Retina (tissue), 1 donor: ENCODE measurements at places on chromosomes 1 and 21.

DNA sequence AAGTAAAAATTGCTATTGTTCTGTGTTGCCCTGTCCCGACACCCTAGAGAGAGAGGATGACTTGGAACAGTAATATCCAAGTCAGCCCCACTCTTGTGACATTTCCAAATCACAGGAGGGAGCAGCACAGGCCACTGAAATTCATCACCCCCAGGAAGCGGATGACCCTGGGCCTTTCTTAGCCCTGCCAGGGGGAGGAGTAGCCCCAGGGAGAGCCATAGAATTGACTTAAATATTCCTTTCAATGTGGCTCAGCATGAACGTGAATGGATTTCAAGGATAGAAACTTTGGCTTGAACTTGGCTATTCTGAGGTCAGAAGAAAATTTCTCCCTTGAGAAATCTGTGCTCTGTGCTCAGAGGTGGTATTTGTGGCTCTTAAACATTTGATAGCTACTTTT is 80.6 kb downstream of the CENPF start:
- no peak for DNase-seq

GRCh38 chr1:59317780-59318179 is 20.9 kb downstream of the FGGY start:
- DNase-seq = no peak

DNA sequence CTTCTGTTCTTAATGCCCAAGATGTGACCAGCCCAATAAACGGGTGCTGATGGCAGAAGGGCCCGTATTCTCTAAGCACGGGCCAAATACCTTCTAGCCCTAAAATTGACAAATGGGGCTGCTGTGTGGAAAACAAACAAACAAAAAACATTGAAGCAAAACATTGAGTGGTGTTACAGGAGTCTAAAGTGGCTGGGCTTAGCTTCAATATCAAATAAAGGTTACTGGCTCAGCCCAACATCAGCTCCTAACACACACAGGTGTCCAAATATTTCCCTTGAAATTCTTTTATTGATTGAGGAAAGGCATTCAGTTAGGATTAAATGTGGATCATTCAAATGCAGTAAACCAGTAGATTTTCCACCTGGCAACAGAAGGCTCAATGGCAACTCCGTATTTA is 13.3 kb upstream of the TTF2 start:
- DNase-seq = no peak

- DNase-seq = no peak
Measured at GRCh38 chr1:178484698-178485225, 12.0 kb downstream of the CLEC20A start.

DNA sequence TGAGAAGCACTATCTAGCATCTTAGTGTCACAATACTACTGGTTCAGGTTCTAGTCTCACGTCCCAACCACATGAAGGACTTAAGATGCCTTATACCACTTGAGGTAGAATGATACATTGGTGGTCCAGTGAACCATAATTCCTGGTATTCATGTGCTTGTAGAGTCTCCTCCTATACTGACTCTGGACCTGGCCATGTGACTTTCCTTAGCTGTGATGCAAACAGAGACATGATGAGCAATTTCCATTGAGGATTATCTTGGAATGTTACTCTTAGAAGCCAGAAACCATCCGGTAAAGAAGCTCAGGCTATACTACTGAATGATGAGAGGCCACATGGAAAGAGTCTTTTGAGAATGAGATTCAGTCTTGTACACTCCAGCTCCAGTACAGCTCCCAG is 105.7 kb downstream of the NME7 start:
- DNase-seq = no peak

- no peak for DNase-seq
Measured at GRCh38 chr1:238340989-238341388, 450.3 kb upstream of the ZP4 start.

DNA sequence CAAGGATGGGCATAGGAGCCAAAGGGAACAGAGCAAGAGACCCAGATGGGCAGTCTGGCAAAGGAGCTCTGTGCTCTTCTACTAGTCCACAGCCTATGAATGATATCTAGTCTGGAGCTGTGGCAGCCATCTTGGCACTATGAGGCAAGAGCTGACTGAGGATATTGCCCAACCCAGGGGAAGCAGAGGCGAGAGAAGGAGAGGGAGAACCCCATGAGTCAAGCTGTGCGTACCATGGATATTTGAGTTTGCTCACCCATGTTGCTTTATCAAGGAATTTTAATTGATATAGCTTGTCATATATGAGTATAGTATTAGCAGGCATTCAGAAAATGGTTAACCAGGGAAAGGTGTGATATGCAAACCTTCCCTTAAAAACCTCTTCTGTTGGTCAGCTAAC is 420.9 kb downstream of the PRDM2 start:
- no peak for DNase-seq

DNA sequence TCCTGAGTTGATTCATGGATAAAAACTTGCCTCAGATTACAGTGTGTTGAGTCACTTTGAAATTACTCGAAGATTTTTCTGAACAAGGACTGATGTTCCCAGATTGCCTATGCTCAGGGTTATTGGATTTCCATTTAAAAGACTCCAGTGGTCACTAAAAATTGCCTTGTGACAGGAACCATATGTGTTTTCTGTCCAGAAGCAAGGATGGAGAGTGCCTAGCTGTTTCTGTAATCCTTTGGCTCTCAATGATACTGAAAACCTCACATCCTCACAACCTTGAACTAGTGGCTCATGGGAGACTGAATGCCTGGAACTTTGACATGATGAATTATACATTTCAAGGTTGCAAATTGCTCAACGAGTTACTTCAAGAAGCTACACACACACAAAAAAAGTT is 1271.8 kb downstream of the BRINP3 start:
- DNase-seq = peak; percentile 3

DNA sequence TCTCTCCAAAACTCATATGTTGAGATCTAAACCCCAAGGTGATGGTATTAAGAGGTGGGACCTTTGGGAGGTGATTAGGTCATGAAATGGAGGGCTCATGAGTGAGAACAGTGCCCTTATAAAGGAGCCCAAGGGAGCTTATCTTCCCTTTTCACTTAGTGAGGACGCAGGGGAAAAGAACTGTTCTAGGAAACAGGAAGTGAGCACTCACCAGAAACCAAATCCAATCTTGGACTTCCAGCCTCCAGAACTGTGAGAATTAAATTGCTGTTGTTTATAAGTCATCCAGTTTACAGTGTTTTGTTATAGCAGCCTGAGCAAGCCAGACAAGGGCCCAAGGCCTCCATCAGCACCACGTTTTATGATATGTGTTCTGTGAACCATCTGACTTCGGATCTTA is 60.3 kb upstream of the LRRC8D start:
- DNase-seq = no peak

GRCh38 chr1:8417625-8418024 is 99.7 kb downstream of the SLC45A1 start:
- no peak for DNase-seq

DNA sequence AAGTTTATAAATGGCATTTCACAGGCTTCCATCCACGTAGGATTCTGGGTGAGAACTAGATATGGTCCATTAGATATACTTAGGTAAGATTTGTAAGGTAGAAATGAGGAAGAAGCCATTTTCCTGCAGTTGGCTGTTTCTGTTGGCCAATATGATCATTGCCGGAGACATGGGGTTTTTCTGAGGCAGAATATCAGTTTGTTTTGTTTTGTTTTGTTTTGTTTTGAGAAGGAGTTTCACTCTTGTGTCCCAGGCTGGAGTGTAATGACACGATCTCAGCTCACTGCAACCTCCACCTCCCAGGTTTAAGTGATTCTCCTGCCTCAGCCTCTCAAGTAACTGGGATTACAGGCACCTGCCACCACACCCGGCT is 8.7 kb upstream of the EYA3 start:
- no peak for DNase-seq
